Neural progenitor cell (in vitro differentiated cells): ENCODE measurements at places on chromosomes 11 and 22. TPM values are rescaled to one million over a fixed set of nuclear protein-coding genes. Genes with fewer than 3 reads are reported as not detected.

DNA sequence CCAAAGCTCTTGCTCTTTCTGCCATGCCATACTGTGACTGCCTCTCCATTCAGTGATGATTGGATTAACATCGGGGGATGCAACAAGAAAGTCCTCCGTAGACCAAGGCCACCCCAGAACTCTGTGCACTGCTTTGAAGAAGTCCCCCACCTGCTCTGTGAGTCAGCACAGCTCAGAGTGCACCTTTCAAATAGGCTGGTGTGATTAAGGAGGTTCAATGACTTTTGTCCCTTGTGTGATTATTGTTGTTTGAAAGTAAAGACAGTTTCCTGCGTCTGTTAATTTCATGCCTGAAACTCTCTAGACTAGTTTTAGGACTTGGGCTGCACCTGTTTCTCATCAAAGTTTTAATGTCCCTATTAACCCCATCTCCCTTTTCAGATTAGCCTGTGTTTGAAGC lies 33.0 kb upstream of the DBX1 start:
- no peak for DNase-seq

- DNase-seq = peak; percentile 29
Measured at GRCh38 chr11:130623670-130624668, 175.5 kb downstream of the ADAMTS15 start.

- DNase-seq = no peak
Measured at GRCh38 chr11:131913267-131913666, 542.9 kb downstream of the NTM start.

The OR4C5 gene
- not detected in 2 replicates for total RNA-seq

DNA sequence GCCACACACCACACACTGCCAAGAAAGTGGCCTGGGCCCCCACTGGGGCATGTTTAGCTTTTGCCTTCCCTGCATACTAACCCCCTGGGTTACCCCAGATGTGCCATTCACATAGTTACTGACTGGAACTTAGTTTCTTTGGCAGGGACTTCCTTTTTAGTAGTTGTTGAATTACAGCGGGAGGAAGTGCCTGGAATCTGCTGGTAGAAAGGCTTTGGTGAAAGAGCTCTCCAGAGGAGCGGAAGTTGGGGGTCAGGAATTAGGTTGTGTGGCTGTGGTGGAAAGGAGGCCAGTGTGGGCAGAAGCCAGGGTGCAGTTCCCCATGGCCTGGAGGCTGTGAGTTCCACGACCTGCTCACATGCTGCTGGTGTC lies 69.0 kb downstream of the MED15 start:
- DNase-seq = no peak

DNA sequence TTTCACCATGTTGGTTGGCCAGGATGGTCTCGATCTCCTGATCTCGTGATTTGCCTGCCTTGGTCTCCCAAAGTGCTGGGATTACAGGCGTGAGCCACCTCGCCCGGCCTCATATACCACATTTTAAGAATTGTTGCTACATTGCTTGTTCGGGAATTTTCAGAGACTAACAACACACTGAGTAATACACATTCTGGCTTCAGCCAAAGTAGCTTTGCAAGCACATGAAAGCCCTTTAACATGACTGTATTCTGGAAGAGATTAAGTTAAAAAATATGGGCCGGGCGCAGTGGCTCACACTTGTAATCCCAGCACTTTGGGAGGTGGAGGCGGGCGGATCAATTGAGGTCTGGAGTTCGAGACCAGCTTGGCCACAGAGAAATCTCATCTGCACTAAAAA lies 15.0 kb downstream of the CRTAM start:
- DNase-seq = no peak

The RTCB gene
- 162 and 215 TPM in 2 replicates for total RNA-seq

The SLC6A5 gene
- not detected in 2 replicates for total RNA-seq

DNA sequence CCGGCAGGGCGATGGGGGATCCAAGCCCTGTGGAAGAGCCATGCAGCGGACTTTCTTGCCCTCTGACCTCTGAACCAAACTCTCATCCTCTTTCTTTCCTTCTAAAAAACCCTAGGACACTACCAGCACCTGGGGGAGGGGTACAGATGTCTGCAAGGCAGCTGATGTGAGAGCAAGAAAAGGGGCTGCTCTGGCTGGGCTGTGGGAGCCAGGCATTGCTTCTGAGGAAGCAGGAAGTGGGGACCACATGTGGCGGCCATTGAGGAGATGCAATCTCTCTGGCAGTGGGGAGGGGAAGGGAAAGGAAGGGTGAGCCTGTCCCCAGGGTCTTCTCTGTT lies 36.0 kb downstream of the FAM83F start:
- DNase-seq = peak; percentile 6

- no peak for DNase-seq
Measured at GRCh38 chr22:43851979-43852307, 10.4 kb downstream of the SULT4A1 start.

DNA sequence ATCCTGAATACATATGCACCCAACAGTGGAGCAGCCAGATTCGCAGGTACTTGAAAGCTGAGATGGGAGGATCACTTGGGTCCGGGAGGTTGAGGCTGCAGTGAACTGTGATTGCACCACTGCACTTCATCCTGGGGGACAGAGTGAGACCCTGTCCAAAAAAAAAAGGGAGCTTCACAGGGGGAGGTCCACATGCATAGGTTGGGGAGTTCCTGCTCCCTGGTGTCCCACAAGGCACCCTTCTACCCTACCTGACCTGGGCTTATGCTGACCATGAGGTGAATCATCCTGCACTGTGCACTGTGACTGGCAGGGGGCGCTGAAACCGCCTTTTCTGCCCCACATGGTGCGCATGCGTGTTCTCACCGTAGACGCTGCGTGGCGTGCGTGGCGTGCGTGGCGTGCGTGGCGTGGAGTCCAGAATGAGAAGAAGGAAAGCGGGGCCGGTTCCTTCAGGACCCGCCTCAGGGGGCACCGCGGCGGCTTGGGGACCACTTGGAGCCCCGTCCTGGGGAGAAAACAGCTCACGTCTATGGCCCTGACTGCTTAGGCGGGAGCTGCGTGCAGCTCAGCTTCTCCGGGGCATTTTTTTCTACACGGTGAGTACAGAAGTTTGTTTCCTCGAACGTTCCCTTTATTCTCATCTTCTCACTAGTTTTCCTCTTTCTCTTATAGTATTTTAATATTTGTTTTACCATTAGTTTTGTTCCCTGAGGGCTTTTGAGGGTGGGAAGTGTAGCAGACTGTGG lies 116.6 kb upstream of the GRK3 start:
- DNase-seq = peak; percentile 85

The TRPM5 gene
- 0.34 TPM in 1 of 2 replicates, not detected in the other for total RNA-seq

- DNase-seq = peak; percentile 8
Measured at GRCh38 chr11:65790104-65790901, 3.4 kb downstream of the OVOL1 start.

The ZDHHC24 gene
- 4.1 and 10.0 TPM in 2 replicates for total RNA-seq

The VSIG2 gene
- total RNA-seq = not detected in 2 replicates

The GGT1 gene
- 4.9 and 7.7 TPM in 2 replicates for total RNA-seq

GRCh38 chr11:15618583-15619032 lies 503.9 kb downstream of the INSC start:
- no peak for DNase-seq

DNA sequence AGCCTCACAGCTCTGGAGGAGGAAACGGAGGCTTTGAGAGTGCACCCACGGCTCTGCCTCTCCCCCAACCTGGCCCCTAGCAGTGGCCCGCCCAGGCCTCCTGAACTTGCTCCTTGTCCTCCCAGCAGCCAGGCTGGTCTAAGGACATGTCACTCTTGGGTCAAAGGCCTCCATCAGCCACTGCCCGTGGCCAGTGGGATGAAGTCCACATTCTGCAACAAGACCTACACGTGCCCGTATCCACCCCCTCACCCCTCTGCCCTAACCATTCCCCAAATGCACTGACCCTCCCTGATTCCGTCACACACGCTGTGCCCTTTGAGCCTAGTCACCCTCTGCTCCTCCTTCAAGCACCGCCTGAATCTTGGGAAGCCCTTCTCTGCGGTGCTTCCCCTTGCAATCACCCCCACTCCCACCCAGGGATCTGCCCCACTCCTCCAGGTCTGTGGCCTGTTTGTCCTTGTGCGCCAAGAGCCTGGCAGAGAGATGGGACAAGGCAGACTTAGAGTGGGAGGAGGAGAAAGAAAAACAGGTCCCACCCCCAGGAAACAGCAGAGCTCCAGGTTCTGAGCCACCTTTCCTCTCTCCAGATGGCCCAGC lies 37.5 kb upstream of the TEF start:
- DNase-seq = no peak

DNA sequence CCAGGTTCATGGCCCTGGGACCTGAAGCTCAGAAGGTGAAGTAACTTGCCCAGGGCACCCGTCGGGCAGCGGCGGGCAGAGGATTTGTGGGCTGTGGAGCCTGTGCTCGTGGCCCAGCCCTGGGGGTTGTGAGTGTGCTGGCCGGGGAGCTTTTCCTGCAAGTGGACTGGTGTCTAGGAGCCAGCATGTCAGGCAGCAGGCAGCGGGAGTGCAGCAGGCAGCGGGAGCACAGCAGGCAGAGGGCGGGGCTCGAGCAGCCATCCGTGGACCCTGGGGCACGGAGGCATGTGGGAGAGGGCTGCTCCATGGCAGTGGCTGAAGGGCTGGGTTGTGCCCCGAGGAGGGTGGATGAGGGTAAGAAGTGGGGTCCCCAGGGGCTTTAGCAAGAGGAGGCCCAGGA lies 72.7 kb upstream of the PPP6R3 start:
- no peak for DNase-seq

The GPHA2 gene
- total RNA-seq = 1.5 TPM in 1 of 2 replicates, not detected in the other

- no peak for DNase-seq
Measured at GRCh38 chr11:58394195-58394594, 12.5 kb downstream of the OR5B3 start.
